ENCODE measurements at places on chromosomes 1 and 21.

- no peak for DNase-seq
Measured at GRCh38 chr21:14533499-14534428, 12.4 kb downstream of the SAMSN1 start.

- no peak for DNase-seq
Measured at GRCh38 chr1:205563927-205564441, 59.5 kb downstream of the CDK18 start.

DNA sequence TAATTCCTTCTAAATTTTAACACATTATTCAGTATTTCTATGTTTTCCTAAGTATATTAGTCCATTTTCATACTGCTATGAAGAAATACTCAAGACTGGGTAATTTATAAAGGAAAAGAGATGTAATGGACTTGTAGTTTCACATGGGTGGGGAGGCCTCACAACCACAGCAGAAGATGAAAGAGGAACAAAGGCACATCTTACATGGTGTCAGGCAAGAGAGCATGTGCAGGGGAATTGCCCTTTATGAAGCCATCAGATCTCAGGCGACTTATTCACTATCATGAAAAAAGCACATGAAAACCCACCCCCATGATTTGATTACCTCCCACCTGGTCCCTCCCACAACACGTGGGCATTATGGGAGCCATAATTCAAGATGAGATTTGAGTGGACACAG is 15.6 kb downstream of the GBP5 start:
- DNase-seq = no peak

DNA sequence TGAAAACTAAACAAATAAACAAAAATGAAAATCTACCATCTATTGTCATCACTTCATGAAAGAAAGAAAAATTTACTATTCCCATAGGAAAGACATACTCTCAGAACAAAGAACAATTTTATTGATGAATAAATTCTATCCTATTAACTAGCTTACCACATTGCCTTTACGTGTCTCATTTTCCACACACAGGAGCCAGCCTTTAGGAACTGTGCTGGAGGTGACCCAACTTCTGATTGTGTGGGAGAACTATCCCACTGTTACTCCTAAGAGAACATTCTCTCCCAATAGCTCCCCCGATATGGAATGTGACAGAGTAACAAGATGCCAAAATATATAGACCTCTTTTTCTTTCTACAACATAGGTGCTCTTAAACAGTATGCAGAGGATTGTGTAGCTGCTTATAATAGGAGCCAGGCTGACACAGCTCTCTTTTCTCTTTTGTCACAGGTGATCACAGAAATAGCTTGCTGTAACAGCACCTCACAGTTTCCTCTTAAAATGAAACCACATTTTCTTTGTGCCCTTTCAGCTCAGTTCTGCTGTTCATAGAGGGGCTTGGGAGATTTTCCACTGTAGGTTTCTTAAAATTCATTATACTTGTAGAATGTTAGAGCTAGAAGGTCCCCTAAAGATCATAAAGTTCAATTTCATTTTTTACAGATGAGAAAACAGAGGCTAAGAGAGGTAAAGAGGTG is 35.5 kb downstream of the C21orf91 start:
- no peak for DNase-seq

DNA sequence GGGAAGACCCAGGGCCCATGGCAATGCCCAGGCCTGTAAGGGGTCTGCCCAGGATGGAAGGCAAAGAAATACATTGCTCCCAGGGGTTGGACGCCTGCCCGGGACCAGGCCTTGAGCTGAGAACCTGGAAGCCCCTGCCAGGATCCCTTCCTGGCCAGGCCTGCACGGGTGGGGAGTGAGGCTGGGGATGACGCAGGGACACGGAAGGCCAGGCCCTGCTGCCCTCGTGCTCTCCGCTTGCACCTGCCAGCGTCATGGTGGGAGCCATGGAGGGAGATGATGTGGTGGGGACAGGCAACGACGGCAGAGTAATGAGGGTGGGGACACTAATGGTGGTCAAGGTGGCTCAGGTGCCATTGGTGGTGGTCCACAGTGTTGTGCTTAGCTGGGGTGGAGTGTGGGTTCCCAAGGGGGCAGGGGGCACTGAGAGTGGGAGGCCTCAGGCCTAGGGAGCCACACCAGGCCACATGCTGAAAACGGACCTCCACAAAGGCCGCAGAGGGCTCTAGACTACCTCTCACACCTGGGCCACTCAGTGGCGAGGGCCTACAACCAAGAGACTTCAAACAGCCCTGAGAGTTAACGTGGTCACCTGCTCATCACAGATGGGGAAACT is 4.3 kb downstream of the HES3 start:
- DNase-seq = no peak

GRCh38 chr21:36321325-36322082 is 1.5 kb downstream of the MORC3 start:
- no peak for DNase-seq

- DNase-seq = no peak
Measured at GRCh38 chr21:33650230-33650629, 7.9 kb downstream of the ITSN1 start.

DNA sequence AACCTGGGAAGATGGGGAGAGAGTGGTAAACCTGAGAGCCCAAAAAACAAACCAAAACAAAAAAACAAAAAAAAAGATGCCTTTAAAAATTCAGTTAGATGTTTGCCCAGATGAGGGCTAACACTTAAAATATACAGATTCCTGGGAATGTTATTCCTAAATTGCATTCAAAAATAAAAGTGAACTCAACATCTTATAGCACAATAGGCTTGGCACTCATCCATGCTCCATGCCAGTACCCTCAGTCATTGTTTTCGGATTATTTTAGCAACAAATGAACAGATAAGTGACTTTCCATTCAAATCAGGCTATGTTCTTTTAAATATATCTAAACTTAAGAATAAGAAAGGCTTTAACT is 3.7 kb downstream of the ATP1A1 start:
- DNase-seq = no peak

- DNase-seq = no peak
Measured at GRCh38 chr1:94025383-94026340, 95.3 kb downstream of the ABCA4 start.

- DNase-seq = no peak
Measured at GRCh38 chr1:109257682-109258421, 8.5 kb downstream of the CELSR2 start.

DNA sequence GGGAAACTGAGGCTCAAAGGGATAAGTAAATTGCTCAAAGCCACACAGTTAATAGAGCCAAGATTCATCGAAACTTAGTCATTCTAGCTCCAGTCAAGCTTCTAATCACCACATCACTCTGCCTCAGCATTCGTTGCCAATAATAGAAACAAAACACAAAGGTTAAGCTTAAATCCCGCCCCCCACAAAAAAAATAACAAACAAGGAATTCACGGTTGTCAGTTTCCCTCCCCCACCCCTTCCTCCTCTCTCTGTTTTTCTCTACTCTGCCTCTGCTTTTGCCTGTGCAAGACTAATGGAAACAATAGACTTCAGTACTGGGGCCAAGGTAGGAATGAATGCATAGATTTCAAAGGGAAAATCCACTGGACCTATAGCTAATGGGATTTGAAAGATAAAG is 70.7 kb upstream of the ZNF644 start:
- no peak for DNase-seq

DNA sequence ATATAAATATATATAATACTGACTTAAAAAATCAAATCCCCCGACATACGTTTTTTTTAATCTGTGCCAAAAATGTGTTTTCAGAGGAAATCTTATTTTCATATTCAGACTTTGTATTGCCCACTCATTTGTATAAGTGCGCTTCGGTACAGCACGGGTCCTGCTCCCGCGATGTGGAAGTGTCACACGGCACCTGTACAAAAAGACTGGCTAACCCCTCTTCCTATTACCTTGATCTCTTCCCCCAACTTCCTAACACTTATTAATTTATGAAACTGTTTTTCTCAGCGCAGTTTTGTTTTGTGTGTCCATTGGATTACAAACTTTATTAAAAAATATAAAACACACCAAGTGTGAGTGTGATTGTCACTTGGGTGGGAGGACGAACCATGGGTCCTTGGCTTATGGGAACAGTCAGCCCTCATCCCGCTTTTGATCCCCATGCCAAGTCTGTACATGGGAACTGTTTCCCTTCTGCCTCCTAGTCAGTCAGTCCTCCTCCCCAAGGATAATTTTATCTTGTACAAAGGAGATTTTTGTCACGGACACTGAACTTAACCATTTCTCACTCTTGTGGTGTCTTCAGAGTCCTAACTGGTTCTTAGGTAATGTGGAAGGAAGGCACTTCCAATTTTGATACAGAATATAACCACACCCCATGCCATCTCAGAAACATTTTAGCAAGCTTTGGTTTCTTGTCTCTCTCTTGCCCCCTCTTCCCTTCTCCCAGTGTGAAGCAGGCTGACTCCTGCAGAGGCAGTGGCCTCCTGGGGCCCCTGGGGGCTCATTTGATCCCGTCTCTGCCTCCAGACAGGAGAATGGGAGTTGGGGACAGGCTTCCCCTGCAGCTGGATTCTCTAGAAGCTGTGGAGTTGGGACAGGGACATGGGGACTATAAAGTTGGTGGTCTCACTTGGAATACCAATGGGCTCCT is 35.5 kb downstream of the ZBTB17 start:
- no peak for DNase-seq

DNA sequence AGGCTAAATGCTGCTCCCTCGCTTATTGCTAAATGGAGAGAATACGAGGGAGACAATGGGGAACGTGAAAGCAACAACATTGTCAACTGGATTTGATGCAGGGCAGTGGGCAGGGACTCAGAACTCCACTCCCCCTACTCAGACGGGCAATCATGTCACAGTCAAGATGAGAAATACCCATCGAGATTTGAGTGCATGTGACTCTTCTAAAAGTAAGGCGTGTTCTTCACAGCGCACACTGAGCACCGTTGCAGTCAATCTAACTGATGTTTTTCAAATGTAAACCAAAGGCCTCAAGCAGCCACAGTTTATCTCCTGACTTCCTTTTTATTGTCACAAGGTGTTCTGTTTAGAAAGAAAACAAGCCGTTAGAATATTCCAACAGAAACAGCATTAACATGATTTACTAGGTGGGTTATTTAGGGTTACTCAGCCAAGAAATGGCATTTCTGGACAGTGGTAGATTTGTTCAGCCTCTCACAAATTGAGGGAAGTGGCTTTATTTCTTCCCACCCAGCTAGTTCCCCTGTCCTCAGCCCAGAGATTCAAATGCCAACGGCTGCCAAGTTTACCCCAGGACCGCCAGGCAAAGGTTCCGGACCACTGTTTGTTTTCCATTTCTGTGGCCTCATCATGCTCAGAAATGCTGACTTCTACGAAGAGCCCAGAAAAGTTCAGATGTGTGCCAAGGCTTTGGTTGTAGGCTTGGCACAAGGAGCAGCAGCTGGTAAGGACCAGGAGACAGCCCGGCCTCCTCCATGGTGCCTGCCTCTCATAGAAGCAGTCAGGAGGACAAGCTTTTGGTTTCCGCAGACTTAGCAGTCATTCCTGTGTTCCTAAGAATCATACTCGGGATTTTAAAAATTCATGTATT is 171.4 kb downstream of the KIF26B start:
- DNase-seq = no peak

- DNase-seq = no peak
Measured at GRCh38 chr1:171913385-171913784, 72.1 kb downstream of the DNM3 start.

Measured in WTC11 (cell line).